ENCODE measurements at places on chromosomes 13 and 19. TPM values are rescaled to one million over a fixed set of nuclear protein-coding genes. Genes with fewer than 3 reads are reported as not detected.
A peak's percentile ranks its signal among the peaks of the same experiment; 100 is the strongest.

AMER2 gene
- not detected for total RNA-seq

ITGBL1 gene
- 0.34 TPM for total RNA-seq

TMEM38A gene
- 0.27 TPM for total RNA-seq

SIGLEC12 gene
- total RNA-seq, result not detected

RFPL4A gene
- total RNA-seq, result not detected

RGS9BP gene
- total RNA-seq, result 0.85 TPM

RYR1 gene
- total RNA-seq, result 0.03 TPM

DNA sequence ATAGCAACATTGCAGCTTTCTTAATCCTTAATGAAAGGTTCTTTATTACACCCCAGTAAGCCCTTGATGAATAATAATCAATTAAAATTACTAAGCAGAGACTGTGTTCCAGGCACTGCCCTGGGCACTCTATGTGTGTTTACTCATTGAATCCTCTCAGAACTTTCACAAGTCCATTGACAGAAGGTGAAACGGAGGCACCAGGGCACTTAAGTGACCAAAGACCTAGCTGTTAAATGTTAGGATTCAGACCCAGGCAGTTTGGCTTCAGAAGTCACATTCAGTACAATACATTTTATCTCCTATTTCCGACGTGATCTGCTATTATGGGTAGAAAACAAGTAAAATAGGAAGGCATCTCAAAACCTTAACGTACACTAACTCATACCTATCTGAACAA, 2.7 kb downstream of the GPR183 start:
- no peak for DNase-seq

GRCh38 chr13:34640179-34640992, 301.7 kb upstream of the NBEA start:
- DNase-seq, result no peak

DNA sequence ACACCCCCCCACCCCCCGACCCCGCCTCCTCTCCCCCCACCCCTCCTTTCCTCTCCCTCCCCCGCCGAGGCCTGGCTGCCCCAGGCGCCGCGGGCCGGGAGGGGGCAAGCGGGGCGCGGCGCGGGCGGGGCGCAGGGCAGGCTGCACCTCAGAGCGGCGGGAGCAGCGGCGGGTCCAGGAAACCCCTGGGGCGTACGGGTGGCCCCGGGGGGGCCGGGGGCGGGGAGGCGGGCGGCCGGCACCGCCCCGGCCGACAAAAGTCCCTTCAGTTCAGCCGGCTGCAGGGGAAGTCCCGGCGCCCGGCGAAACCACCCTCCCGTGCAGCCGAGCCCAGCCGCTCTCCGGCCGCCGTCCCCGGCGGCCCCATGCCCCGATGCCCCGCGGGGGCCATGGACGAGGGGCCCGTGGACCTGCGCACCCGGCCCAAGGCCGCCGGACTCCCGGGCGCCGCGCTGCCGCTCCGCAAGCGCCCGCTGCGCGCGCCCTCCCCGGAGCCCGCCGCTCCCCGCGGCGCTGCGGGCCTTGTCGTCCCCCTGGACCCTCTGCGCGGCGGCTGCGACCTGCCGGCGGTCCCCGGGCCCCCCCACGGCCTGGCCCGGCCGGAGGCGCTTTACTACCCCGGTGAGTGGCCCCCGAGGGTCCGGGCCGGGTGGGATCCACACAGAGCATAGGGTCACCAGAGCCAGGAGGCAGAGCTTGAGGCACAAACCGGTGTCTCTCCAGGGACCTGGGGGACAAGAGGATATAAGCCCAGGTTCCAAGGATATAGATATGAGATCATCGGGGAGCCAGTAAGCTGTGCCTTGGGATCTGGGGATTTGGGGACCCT, at the start of gene BCL3:
Gene BCL3, plus strand, starts transcription at position 283 of the 829 bp plus-strand sequence. Its CDS starts 83 bp downstream, at position 366.
- peak; percentile 25 for DNase-seq

GRCh38 chr13:99087954-99088491, 110.2 kb upstream of the DOCK9 start:
- no peak for DNase-seq

DNA sequence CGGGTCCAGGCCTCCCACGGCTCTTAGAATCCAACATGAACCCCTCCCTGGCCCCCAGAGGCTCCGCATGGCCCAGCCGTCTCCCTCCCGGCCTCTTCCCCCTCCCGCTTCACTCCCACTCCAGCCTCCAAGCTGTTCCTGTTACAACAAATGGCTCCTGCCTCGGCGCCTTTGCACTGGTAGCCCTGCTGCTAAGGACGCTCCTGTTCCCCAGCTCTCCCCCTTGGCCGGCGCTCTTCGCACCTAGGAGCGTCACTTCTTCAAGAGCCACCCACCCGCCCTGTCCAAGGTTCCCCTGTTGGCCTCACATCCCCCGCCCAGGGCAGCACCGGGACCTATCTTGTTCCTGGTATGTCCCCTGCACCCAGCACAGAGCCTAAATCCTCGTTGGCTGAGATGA, 9.4 kb downstream of the CCDC124 start:
- no peak for DNase-seq

DNA sequence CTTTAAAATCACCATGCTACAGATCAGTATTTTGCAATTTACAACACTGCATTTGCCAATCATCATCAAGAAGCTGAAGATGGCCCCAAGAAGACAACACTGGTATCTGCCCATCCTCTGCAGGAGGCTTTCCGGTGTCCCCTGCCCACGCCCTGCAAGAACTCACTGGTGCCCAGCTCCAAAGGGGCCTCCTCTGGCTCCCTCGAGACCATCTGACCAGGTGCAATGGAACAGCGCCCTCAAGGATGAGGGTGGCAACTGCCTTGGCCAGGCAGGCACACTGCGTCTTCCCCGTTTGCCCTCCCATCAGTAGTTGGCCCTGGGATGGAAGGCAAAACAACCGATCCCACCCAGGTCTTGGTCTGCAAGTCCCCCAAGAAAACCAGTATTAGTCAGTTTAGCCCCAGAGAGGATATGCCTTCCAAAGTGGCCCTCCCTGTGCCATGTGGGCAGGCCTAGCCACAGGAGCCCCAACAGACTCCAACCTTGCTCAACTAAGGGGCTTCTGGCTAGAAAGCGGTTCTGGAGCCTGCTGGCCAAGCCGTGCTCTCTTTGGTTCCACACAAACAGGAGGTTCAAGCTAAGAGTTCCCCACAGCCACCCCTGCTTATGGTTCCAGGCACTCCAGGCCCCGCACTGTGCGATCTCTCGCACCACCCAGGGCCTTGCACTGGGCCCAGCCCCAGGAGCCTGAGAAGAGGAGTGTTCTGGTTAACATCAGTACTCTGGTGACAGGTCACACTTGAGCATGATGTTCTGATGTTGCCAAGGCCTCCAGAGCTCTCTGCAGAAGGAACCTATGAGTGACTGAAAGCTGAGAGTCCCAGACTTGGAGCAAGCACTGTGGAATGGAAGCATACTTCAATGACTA, 4.7 kb downstream of the PCID2 start:
- DNase-seq, result no peak

GRCh38 chr13:113539822-113540221, 44.7 kb upstream of the TFDP1 start:
- no peak for DNase-seq

DNA sequence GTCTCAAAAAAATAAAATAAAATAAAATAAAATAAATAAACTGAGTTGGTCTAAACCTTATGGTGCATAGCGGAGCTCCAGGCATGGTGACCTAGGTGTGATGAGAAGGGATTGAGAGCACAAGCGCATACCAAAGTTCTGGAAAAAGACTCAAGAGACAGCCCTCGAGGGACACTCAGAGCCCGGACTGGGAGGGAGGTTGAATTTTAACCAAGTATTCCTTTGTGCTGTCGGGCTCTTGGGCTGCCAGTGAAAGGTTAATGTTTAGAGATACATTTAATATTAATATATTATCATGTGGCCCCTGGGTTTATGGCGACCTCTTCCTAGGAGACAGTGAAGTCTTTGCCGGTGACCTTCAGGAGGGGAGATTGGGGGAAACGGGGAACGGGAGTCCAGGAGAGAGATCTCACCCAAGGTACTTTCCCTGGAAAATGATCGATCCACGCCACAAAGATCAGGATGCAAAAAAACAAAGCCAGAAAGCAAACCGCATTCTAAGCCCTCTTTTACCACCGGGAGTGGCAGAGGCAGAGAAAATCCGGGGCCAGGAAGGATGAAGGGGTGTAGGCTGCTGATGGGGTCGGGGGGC, 1.6 kb downstream of the FUT6 start:
- no peak for DNase-seq

DNA sequence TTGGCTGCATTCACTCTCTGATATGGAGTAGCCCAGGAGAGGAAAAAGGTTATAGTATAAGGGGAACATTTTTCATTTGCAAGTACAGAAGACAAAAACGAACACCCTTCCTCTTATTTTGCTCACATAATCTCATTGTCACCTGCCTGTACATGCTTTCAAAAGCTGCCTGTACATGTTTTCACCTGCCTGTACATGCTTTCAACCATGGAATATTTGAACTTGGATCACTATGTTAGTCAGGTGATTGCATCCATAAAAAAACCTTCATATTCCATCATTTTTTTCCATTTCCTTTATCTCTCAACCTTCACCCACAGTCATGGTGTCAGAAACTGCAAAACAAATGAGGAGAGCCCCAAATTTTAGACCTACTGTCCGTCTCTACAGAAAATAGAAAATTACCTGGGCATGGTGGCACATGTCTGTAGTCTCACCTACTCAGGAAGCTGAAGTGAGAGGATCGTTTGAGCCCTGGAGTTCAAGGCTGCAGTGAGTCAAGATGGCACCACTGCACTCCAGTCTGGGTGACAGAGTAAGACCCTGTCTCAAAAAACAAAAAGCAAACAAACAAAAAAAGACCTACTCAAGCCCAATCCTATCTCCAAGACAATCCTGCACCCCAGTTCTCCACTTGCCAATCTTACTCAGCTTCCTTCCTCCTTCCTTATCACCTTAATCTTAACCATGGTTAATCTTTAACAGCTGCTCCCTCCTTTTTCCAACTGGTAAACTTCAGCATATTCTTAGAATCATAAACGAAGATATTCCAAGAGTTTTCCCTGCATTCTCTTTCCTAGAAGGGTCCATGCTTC, 11.6 kb downstream of the IGFL2 start:
- DNase-seq, result no peak
